ENCODE measurements at places on chromosomes 16 and 17.

GRCh38 chr16:70508752-70509151, 14.6 kb downstream of the COG4 start:
- no peak for DNase-seq

DNA sequence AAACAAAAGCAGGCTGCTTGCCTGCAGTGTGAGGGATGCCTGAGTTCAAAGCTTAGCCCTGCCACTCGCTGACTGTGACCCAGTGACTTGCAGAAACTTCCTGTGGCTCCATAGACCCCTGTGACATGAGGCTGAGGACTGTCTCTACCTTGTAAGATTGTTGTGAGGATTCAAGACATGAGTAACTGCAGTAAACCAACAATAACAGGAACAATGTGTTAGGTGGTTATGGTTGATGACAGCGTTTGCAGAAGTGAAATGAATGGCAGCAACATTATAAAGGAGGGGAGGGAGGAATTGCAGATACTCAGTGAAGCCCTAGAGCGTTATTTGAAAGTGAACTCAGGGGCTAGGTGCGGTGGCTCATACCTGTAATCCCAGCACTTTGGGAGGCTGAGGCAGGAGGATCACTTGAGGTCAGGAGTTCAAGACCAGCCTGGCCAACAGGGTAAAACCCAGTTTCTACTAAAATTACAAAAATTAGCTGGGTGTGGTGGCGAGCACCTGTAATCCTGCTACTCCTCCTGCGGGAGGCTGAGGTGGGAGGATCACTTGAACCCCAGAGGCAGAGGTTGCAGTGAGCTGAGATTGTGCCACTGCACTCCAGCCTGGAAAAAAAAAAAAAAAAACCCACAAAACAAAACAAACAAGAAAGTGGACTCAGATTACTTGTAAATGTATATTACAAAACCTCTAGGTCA, 33.5 kb upstream of the EMP2 start:
- no peak for DNase-seq

DNA sequence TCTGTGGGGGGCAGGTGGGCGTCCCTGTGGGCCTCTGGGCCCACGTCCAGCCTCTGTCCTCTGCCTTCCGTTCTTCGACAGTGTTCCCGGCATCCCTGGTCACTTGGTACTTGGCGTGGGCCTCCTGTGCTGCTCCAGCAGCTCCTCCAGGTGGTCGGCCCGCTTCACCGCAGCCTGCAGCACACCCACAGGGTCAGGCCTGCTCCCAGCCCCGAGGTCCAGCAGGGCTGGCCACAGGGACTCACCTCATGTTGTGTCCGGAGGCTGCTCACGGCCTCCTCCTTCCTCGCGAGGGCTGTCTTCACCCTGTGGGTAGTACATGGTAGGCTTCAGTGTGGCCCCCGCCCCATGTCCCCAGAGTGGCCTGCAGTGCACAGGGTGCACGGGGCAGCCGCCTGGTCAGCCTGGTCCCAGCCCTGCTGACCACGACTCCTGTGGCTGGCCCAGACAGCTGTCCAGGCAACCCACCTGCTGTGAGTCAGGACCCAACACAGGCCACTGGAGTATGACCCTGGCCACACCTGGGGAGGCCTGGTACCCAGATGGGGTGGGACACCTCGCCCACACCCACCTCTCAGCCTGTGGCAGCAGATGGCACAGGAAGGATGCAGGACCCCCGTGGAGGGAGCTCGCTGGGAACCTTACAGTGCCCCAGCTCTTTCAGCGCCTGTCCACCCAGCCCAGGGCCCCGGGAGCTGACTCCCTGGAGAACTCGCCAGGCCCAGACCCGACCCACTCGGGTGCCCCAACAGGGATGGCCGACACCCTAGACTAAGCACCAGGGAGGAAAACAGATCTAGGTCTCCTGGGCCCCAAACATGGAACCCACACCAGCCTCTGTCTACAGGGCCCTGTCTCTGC, 23.9 kb upstream of the AATK start:
- no peak for DNase-seq

- DNase-seq = no peak
These were observed 74.0 kb downstream of the SEC14L1 start for GRCh38 chr17:77214743-77215142.

DNA sequence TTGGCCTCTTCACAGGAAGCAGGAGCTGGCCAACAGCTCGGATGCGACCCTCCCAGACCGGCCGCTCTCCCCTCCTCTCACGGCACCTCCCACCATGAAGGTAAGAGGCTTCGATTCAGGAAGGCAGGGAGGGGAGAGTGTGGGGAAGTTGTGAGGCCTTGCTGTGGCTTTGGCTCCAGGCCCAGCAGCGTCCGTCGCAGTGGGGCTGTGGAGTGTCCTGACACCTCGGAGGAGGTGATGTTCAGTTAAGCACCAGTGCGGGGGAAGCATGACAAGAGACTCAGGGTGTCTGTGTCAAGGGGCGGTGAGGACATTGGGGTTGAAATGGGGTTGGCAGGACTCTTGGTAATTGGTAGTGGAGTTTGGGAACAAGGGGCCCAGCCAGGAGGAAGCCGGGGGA, 109.0 kb downstream of the RAP1GAP2 start:
- DNase-seq = no peak

GRCh38 chr17:57341611-57342540, 85.6 kb downstream of the MSI2 start:
- no peak for DNase-seq

DNA sequence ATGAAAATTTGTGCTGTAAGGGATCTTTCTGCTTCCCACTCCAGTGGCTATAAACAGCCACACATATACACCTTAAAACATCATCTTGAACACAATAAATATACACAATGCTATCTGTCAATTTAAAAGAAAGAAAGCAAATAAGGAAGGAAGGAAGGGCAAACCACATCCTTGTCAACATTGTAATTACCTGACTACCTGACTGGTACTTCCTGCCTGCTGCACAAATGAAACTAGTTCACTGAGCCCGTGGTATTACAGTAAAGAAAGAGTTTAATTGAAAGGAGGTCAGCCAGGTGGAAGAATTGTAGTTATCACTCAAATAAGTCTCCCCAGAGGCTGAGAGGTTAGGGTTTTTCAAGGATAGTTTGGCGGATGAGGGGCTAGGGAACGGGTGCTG, 344.4 kb upstream of the ASIC2 start:
- DNase-seq = no peak

GRCh38 chr16:51151961-51152663, 1.0 kb upstream of the SALL1 start:
- DNase-seq = no peak

DNA sequence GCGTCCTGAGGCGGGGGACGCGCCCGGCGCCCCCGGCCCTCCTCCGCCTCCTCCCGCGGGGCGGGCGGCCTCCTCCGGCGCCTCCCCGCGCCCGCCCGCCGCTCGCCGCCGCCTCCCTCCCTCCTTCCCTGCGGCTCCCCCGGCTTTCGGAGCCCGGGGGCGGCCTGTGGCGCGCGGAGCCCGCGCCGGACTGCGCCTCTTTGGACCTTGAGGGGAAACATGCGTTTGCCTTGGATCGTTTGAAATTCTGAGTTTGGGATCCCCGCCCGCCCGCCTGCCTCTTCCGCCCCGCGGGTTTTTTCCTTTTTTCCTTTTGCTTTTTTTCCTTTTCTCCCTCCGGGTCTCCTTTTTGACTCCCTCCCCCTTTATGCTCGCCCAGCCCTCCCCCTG, 390 bp downstream of the ZNRF1 start:
- DNase-seq = no peak

GRCh38 chr16:78773706-78774105, 674.3 kb downstream of the WWOX start:
- no peak for DNase-seq

GRCh38 chr16:70267516-70267915, 15.8 kb upstream of the EXOSC6 start:
- DNase-seq = no peak

- DNase-seq = no peak
These were observed 31.8 kb downstream of the PRMT7 start for GRCh38 chr16:68342620-68343019.

DNA sequence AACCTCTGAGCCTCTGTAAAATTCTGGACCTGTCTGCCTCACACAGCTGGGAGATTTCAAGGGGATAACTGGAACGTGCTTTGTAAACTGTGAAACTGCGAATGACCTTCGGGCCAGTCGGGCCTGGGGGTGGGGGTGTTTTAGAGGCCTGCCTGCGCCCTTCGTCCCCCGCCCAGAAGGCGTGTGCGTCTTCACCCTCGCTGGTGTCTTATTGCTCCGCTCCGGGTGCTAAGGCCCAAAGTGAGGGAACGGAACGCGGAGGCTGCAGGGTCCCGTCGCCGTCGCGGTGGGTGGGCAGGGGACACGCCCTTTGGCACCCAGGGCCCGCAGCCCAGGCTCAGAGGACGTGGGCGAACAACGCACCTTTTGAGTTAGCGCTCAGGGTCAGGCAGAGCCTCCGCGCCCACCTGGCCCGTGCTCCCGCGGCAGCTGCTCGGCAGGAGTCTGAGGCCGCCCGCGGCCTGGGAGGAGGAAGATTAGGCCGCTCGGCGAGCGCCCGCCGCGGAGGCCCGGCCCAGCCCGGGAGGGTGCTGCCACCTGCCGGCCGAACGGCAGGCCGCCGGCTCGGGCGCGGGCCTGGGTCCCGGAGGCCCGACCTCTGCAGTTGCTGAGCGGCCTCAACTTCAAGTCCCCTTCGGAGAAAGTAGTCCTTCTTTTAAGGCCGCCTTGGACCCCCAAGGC, 29.7 kb downstream of the DCAKD start:
- DNase-seq = peak; percentile 38

DNA sequence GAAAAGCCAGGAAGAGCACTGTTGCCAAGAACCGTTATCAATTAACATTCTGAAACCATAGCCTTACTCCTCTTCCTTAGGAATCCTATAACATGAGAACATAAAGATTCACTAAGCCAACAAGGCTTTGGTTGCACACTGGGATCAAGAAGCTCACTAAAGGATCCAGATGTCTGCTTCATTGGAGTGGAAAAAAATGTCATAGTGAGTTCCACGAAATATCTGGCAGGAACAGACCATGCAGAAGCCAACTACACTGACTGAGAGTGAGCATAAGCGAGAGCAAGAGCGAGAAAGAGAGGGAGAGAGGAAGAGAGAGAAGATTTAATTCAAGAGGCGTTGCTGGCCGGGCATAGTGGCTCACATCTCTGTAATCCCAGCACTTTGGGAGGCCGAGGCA, 13.4 kb upstream of the MEIOC start:
- DNase-seq = no peak

- DNase-seq = no peak
These were observed 27.7 kb downstream of the USP7 start for GRCh38 chr16:8935989-8936388.

GRCh38 chr16:17106243-17106791, 364.4 kb downstream of the XYLT1 start:
- DNase-seq = no peak

- no peak for DNase-seq
These were observed 6.8 kb downstream of the KRT37 start for GRCh38 chr17:41417576-41418015.

GRCh38 chr17:82435103-82435502, 15.4 kb downstream of the CYBC1 start:
- no peak for DNase-seq

GRCh38 chr16:50254072-50254471, 12.3 kb upstream of the ADCY7 start:
- DNase-seq = no peak

GRCh38 chr17:64411999-64412771, 21.5 kb upstream of the PECAM1 start:
- DNase-seq = no peak

DNA sequence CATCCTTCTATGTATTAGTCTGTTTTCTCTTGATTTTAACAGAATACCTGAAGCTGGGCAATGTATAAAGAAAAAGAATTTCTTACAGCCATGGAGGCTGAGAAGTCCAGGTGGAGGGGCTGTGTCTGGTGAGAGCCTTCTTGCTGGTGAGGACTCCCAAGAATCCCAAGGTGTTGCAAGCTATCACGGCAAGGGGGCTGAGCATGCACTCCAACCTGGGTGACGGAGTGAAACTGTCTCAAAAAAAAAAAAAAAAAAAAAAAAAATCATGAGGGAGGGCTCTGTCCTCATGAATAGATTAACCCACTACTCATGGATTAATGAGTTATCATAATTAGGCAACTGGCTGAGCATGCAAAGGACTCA, 19.4 kb downstream of the NQO1 start:
- no peak for DNase-seq

DNA sequence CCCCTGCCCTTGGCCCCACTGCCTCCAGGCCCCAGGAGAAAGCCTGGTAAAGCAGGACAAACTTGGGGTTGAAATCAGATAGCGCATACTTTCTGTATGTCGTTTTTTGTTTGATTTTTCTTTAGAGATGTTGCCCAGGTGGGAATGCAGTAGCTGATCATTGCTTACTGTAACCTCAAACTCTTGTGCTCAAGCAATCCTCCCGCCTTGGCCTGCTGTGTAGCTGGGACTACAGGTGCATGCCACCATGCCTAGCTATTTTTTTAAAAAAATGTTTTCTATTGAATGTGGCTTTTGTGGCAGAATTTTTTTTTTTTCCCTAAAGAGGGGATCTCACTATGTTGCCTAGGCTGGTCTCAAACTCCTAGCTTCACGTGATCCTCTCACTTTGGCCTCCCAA, 11.1 kb upstream of the CCL5 start:
- no peak for DNase-seq

DNA sequence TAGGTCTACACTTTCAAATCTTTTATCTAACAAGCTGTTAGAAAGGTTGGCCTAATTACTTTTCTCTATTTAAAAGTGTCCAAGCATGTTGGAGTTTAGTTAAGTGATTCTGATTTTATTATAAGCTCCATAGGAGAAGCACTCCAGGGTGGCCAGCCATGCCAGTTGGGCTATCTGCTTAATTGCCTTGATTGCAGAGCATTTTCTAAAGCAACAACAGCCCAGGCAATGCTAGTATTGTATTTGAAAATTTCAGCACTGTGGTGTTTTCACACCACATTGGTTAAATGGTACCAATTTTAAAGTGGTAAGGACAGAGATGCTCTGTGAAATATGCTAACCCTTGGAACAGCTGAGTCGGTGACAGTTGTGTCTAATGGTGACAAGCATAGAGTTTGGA, 510.5 kb upstream of the CDH8 start:
- no peak for DNase-seq

GRCh38 chr17:36884495-36885152, 52.7 kb upstream of the LHX1 start:
- no peak for DNase-seq

- no peak for DNase-seq
These were observed 801 bp downstream of the CHAD start for GRCh38 chr17:50467855-50468303.

DNA sequence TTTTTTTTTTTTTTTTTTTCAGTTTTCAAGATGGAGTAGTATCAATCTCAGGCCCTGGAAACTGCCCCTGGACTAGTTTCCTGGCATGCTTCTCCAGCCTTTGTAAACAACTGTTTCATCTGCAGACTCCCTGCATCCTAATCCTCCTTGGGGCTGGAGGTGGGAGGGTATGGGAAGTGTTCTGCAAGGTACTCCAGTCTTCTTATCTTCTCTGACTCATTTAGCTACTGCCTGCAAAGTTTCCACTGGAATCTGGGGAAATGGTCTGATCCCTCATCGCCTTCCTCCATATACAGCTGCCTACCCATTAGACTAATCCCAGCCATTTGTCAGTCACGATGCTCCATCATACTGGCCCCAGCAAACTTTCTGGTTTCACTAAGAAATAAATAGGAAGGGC, 21.5 kb downstream of the COPZ2 start:
- no peak for DNase-seq
